Activated naive CD8-positive, alpha-beta T cell treated with anti-CD3 and anti-CD28 coated beads for 36 hours (primary cell): ENCODE measurements at places on chromosomes 7 and 10.

- no peak for DNase-seq
- H3K4me1 ChIP-seq: no peaks in the 10 kb centered on the region
These were observed 410.0 kb upstream of the MKI67 start for GRCh38 chr10:128536259-128536658.

DNA sequence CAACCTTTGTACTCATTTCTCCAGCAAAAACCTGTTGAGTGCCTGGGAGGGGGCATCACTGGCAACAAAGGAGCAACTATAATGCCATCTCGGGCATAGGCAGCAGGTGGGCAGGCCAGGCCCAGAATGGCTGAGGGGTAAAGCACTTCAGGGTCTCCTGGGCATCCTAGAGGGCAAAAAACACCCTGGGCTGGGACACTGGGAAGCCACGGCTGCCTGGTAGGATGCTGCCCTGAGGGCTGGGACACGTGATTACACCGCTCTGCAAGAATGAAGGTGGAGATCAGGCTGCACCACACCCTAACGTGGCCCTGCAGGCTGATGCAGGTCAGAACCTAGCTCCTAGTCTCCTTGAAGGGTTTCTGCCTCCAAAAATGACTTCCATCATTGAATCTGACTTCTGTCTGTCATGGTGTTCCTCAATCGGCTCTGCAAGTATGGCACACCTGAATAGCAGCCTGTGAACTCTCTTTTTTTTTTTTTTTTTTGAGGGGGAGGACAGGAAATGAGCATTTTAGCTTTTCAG is 4.5 kb upstream of the TRAPPC14 start:
- H3K4me1 ChIP-seq: peaks cover 55% of the 10 kb centered on the region
- H3K36me3 ChIP-seq: peaks cover 2% of the 10 kb centered on the region
- peak overlapping the region; percentile 43 for H3K27ac ChIP-seq
- DNase-seq: no peak
- no peaks in the 10 kb centered on the region for H3K27me3 ChIP-seq

DNA sequence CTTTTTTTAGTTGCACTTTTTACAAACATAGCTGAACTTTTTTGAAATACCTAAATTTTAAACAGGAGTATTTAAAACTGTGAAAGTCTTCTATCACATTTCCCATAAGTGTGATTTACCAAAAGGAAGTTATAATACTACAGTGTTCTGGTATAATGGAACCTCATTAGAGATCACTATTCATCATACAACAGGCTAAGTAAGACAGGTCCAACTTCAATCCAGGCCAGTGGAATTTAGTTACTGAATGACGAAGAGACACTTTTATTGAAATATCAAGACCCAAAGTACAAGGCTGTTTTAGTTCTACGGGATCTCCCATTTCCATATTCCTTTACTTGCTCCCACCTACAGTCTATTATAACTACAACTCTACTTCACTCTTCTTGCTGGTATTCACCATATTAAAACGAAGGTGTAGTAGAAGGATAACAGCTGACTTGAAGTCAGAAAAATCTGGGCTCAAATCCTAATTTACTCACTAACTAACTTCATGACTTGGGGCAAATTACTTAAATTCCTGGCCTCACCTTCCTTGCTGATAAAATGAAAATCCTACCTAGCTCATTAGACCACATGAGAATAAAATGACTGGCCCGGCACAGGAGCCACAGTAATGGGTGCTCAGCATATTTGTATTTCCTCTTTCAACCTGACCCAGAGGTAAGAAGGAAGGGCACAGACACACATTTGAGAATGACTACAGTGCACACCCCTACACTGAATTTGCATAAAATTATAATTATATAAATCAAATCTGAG is 21.6 kb downstream of the GPAM start:
- DNase-seq: no peak
- no peak overlapping the region for H3K4me3 ChIP-seq
- H3K27ac ChIP-seq: no peak overlapping the region
- H3K4me1 ChIP-seq: no peaks in the 10 kb centered on the region
- H3K27me3 ChIP-seq: no peaks in the 10 kb centered on the region

GRCh38 chr10:88986549-88987242 is 3.9 kb upstream of the FAS start:
- H3K4me1 ChIP-seq: peaks cover 33% of the 10 kb centered on the region
- H3K36me3 ChIP-seq: peaks cover 14% of the 10 kb centered on the region
- DNase-seq: no peak
- H3K27ac ChIP-seq: no peak overlapping the region
- H3K27me3 ChIP-seq: no peaks in the 10 kb centered on the region

- H3K36me3 ChIP-seq: no peaks in the 10 kb centered on the region
- H3K4me3 ChIP-seq: no peak overlapping the region
- H3K27me3 ChIP-seq: no peaks in the 10 kb centered on the region
- H3K4me1 ChIP-seq: peaks cover 9% of the 10 kb centered on the region
- no peak overlapping the region for H3K27ac ChIP-seq
These were observed 152.1 kb upstream of the LYZL2 start for GRCh38 chr10:30781670-30782121.

DNA sequence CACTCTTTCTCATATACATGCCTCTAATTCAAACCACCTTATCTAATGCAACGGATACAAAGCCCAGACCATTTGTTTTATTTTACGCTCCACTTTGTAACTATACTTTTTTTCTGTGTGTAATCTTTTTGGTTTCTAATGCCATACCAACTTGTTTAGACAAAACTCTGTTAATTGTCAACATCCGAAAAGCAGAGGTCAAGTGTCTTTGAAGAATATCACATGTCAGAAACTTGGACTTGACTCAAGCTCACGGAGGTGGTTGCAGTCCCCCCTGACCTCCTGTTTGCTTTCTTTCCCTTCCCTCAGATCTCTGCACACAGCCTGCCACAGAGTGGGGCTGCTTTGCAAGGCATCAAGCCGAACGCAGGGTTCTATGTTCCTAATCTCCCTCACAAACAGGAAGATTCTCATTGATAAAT is 698.9 kb downstream of the PARD3 start:
- DNase-seq: no peak
- no peak overlapping the region for H3K4me3 ChIP-seq
- no peak overlapping the region for H3K27ac ChIP-seq

DNA sequence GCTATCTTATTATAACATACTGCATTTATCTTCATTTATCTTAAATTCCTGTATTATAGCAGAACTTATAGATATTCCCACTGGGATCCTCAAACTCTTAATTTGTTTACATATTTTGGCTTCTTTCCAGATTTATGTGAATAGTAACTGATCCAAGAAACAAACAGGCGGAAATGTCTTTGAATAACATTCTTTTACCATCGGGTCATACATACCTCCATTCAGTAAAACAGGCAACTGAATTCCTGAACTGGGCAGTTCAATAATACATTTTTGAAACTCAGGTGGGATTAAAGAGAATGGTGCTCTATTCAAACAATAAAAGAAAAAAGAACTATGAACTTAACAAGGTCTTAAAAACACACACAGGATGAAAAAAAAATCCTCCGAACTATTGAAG is 337.4 kb downstream of the CRPPA start:
- DNase-seq: no peak
- no peaks in the 10 kb centered on the region for H3K4me1 ChIP-seq
- no peaks in the 10 kb centered on the region for H3K36me3 ChIP-seq
- no peak overlapping the region for H3K27ac ChIP-seq
- no peaks in the 10 kb centered on the region for H3K27me3 ChIP-seq
- H3K4me3 ChIP-seq: no peak overlapping the region

DNA sequence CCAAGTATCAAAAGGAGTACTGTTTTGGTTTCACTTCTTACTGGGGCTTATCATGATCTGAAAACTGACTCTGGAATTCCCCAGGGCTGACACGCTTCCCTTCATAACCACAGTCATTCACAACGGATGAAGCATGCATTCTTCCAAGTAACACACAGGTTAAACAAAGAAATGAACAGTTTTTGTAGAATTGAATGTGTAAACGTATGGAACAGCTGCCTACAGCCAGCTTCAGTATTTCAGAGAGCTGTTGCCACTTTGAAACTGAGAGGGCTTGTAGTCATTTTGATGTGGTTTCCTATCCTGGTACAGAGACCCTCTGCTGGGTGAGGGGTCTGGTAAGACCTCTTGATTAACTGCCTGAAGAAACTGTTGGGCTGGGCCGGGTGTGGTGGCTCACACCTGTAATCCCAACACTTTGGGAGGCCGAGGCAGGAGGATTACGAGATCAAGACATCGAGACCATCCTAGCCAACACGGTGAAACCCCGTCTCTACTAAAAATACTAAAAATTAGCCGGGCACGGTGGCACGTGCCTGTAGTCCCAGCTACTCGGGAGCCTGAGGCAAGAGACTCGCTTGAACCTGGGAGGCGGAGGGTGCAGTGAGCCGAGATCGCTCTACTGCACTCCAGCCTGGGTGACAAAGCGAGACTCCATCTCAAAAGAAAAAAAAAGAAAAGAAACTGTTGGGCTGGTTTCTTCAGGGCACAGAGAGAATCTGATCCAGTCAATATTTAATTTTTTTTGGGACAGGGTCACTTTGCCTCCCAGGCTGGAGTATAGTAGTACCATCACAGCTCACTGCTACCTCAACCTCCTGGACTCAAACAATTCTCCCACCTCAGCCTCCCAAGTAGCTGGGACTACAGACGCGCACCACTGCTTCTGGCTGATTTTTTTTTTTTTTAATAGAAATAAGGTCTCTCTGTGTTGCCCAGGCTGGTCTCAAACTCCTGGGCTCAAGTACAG is 4.7 kb downstream of the NFE2L3 start:
- no peaks in the 10 kb centered on the region for H3K27me3 ChIP-seq
- H3K36me3 ChIP-seq: peaks cover 76% of the 10 kb centered on the region
- DNase-seq: peak; percentile 61
- H3K4me1 ChIP-seq: peaks cover 75% of the 10 kb centered on the region
- peak overlapping the region; percentile 96 for H3K27ac ChIP-seq
- peak overlapping the region; percentile 95 for H3K4me3 ChIP-seq

DNA sequence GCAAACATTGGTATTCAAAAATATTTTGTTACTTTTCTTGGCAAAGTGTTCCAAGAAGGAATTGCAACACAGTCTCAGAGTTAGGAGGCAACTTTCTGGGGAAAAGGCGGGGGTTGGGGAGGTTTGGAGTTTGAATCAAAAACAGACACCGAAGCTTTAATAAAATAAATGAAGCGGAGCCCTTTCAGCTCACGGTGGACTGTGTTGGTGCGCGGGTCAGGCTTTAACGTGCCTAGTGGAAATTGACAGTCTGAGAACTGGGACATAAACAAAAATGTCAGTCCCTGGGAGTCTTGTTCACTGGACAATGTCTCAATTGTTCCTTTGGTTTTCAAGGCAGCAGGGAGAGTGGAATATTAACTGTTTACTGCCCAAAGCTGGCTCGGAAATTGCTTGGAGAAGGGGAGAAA is 109.3 kb downstream of the TCF7L2 start:
- H3K27ac ChIP-seq: no peak overlapping the region
- H3K4me3 ChIP-seq: no peak overlapping the region
- no peaks in the 10 kb centered on the region for H3K4me1 ChIP-seq
- H3K36me3 ChIP-seq: no peaks in the 10 kb centered on the region
- DNase-seq: no peak

- H3K4me3 ChIP-seq: no peak overlapping the region
- no peak overlapping the region for H3K27ac ChIP-seq
- peak; percentile 3 for DNase-seq
- H3K36me3 ChIP-seq: no peaks in the 10 kb centered on the region
- no peaks in the 10 kb centered on the region for H3K4me1 ChIP-seq
These were observed 120.2 kb upstream of the CTTNBP2 start for GRCh38 chr7:117993377-117994003.

DNA sequence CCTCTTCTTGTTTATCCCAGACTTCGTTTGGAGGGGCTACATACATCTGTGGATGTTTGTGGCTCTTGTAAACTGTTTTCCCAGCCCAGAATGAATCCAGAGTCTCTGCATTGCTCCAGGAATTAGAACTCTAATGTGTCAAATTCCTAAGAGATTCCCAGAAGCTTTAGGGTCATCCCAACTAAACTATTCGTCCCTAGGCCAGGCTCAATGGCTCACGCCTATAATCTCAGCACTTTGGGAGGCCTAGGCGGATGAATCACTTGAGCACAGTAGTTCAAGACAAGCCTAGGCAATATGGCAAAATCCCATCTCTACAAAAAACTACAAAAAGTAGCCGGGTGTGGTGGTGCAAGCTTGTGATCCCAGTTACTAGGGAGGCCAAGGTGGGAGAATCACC is 28.5 kb downstream of the ARHGAP19 start:
- peaks cover 12% of the 10 kb centered on the region for H3K36me3 ChIP-seq
- no peak overlapping the region for H3K27ac ChIP-seq
- H3K27me3 ChIP-seq: no peaks in the 10 kb centered on the region
- no peak overlapping the region for H3K4me3 ChIP-seq
- no peak for DNase-seq

DNA sequence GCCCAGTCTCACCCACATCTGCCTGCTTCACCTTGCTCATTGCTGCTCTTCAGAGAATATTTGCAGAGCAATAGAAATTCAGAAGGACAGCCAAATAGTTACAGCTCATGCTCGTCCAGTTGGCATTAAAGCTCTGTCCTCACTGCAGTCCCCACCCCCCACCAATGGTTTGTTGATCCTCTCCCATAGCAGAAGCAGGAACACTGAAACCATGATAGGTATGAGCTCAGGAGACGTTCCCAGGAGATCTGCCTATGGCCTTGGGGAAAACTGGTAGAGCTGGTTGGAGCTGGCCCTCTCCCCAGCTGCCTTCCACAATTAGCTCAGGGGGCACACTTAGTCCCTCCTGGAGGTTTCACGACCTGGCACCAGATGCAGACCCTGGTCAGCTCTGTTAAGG is 68.6 kb upstream of the KMT2C start:
- no peak for DNase-seq
- H3K4me3 ChIP-seq: no peak overlapping the region
- no peaks in the 10 kb centered on the region for H3K36me3 ChIP-seq
- no peak overlapping the region for H3K27ac ChIP-seq
- H3K4me1 ChIP-seq: no peaks in the 10 kb centered on the region
- H3K27me3 ChIP-seq: no peaks in the 10 kb centered on the region

GRCh38 chr10:71687077-71687476 is 32.5 kb downstream of the C10orf105 start:
- H3K36me3 ChIP-seq: peaks cover 4% of the 10 kb centered on the region
- no peak overlapping the region for H3K27ac ChIP-seq
- H3K27me3 ChIP-seq: no peaks in the 10 kb centered on the region
- H3K4me1 ChIP-seq: peaks cover 8% of the 10 kb centered on the region

- H3K27me3 ChIP-seq: no peaks in the 10 kb centered on the region
- no peak overlapping the region for H3K27ac ChIP-seq
These were observed 28.1 kb upstream of the SLC29A3 start for GRCh38 chr10:71290806-71291527.

GRCh38 chr10:58898854-58899573 is 277.4 kb upstream of the PHYHIPL start:
- DNase-seq: no peak
- H3K4me3 ChIP-seq: no peak overlapping the region
- no peaks in the 10 kb centered on the region for H3K36me3 ChIP-seq
- H3K4me1 ChIP-seq: no peaks in the 10 kb centered on the region
- no peaks in the 10 kb centered on the region for H3K27me3 ChIP-seq

DNA sequence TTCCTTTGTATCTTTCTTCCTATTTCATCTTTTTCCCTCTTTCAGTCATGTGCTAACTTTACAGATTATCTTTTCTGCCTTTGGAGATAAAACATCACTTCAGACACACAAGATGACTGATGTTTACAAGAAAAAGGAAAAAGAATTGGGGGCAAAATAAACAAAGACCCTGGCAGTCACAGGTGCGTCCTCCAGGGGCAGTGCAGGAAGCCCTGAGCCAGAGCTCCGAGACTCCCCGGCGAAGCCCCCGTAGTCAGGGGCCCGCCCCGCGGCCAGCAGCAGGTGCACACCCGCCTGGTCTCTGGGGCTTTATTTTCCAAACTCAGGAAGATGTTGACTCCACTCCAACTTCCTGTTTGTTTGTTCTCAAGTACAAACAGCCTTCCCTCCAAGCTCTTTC is 10.2 kb downstream of the STK32C start:
- no peak for DNase-seq
- no peak overlapping the region for H3K27ac ChIP-seq
- H3K27me3 ChIP-seq: no peaks in the 10 kb centered on the region
